ENCODE measurements at places on chromosomes 1 and 21.
A peak's percentile ranks its signal among the peaks of the same experiment; 100 is the strongest.

DNA sequence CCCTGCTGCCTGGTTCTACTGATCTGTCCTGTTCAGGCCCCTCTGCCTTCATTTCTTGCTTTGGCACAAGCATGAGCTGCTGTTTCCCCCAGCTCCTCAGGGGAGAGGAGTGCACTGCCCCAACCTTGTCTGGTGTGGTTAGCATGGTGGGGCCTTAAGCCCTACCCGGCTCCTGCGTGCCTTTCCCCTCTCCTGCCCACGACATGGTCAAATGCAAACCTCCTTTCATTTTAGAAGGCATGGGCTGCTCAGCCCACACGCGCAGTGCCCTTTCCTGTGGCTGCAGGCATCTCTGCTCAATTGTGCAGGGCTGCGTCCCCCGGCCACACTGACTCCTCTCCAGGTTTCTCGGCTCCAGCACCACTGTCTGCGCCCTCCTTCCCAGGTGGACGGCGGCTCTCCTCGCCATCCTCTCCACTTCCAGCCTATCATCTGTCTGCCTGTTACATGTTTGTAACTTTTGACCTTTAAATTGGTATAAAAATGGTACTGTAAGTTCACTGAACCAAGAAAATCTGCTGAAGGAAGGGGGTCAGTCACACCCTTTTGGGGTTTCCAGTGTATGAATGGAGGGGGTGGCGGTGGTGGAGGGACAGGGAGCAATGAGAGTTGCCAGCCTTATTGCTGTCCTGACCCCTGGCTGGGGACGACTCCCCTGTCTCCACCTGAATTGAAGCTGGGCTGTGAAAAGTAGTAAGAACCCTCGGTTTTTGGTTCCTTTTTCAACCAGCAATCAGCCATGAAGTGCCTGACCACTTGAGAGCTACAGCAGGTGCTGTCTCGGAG lies 5.1 kb downstream of the PDE9A start:
- DNase-seq = no peak

- DNase-seq = peak; percentile 24
Observed at GRCh38 chr1:65147424-65148177, 402 bp upstream of the AK4 start.

DNA sequence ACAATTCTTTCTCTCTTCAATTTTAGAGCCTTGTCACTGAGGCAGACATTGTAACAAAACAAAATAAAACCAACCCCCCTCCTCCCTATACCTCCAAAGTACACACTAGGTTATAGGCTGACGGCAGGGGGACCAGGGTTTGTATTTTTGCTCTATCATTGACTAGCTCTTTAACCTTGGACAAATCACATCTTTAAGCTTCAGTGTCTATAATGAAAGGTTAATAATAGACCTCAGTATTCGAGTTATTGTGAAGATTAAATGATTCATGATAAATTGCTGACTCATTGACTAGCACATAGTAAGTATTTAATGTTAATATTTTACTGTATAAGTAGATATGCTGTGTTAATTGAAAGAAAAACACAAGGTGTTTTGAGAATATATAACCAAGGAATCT lies 1267.6 kb upstream of the ADGRL2 start:
- no peak for DNase-seq

DNA sequence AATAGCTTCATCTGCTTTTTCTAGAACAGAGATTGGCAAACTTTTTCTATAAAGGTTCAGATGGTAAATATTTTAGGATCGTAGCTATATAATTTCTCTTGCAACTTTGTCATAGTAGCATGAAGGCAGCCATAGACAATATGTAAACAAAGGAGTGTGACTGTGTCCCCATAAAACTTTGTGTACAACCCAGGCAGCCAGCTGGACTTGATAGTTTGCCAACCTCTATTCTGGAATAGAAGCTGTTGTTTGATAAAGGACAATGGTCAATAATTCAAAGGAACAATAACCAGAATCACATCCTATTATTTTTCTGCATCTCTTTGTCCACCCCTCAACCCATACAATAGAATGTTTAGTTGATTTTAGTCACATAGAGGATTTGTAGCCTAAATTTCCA lies 286.7 kb downstream of the LMX1A start:
- DNase-seq = no peak

- no peak for DNase-seq
Observed at GRCh38 chr1:199123615-199124014, 484.8 kb downstream of the PTPRC start.

- no peak for DNase-seq
Observed at GRCh38 chr1:161382214-161383019, 14.7 kb upstream of the CFAP126 start.

Measured in 8988T (cell line).